Upper lobe of right lung (tissue), 1 donor: ENCODE measurements at places on chromosomes 1 and 21. TPM values are rescaled to one million over a fixed set of nuclear protein-coding genes. Genes with fewer than 3 reads are reported as not detected.

DNA sequence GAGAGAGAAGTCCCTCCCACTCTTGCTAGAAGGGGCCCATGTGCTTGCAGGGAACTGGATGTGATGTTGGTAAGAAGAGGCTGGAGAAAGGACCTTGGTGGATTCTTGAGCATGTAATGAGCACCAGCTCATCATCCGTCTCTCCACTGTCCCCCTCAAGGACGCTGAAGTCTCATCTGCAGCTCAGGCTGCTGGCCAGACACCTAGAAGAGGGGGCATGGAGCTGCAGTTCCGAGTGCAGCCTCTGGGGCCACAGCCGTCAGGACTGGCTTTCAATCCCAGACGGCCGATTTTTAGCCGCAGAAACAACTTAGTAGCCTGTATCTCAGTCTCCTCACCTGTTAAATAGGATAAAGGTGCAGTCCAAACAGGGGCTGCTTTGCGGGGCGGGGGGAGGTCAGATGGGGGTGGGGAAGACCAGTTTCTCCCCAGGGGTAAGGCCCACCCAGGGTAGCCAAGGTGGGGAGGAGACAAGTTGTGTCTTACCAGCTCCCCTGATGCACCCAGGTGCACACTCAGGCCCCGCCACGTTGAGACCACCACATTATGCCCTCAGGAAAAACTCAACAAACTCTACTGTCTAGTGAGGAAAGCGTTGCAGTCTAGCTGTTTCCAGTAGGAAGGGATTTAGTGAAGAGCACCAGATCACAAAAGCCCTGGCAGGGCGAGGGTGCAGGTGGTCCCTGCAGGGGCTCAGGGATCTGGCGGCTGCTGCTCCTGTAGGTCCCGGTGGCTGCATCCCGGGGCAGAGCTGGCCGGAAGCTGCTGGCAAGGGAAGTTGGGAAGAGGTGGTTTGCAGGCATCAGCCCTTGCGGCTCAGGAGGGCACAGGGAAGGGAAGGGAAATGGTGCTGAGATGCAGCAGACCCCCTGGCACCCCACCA, 29.5 kb downstream of the LDLRAP1 start:
- DNase-seq, result peak; percentile 74

FLG gene
- total RNA-seq, result not detected

- peak; percentile 67 for DNase-seq
Observed at GRCh38 chr1:151815716-151816327, 10.6 kb upstream of the LINGO4 start.

SLC30A2 gene
- not detected for total RNA-seq

DNA sequence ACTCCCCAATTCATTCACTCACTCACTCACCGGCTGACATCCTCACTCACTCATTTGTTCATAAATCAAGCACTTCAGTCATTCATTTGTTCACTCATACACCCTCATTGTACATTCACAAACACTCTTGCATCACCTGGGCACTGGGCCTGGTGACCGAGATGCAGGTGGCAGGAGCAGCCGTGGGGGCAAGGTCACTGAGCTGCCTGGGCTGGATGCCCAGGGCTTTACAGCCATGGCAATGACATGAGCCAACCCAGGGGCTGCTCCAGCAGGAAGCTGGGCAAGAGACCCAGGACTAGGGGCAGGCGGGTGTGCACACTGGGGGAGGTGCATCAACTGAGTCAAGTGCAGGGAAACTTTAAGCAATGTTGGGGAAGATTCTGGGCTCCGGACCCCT, 113.6 kb upstream of the IGSF21 start:
- DNase-seq, result no peak

GRCh38 chr1:27392096-27392777, at the start of gene GPR3:
GPR3 (plus strand) TSS chr1:27392622; CDS start chr1:27393799, 1,177 bp downstream.
- DNase-seq, result peak; percentile 92

- DNase-seq, result peak; percentile 67
Observed at GRCh38 chr1:25906644-25907300, 553 bp upstream of the STMN1 start.

DNA sequence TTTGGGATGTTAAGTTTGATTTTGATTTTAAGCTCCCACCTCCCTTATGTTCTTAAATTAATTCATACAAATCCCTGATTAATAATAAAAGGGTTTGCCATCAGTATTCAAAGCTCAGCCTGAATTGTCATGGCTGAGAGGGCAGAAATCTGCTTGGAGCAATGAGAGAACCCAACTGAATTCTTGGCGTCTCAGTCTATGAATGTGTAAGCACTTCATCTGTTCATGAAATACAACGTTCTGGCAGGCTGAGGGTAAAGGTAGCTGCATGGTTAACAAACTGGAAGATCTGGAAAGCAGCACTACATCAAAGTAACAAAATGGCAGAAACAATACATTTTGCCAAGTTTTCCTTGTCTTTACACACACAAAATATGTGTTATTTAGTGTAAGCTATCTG, 95.3 kb downstream of the ACBD6 start:
- no peak for DNase-seq

GRCh38 chr1:116962987-116963639, 38.4 kb upstream of the CD101 start:
- DNase-seq, result no peak

DNA sequence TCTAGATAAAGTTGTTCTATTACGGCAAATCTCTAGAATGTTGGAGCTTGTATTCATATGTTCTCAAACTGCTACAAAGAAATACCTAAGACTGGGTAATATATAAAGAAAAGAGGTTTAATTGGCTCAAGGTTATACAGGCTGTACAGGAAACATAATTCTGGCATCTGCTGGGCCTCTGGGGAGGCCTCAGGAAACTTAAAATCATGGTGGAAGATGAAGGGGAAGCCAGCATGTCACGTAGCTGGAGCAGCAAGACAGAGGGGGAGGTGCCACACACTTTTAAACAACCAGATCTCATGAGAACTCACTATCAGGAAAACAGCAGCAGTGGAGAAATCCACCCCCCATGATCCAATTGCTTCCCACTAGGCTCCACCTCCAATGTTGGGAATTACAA, 390.4 kb upstream of the ADGRL4 start:
- no peak for DNase-seq

DNA sequence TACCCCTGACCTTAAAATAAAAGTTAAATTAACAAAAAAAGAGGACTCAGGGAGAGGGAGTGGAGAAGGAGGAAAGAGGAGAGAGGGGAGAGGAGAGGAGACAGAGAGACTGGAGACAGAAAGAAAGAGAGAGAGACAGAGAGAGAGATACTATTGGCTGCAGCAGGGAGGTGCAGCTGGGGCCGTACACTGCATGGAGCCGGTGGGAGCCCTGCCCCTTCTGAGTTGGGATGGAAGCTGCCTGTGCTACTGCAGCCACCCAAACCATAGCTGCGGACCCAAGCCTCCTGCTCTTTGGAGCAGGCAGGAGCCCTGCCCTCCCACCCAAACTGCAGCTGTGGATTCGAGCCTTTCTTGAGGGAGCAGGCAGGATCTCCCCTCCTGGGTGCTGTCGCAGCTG, 32.7 kb upstream of the HP1BP3 start:
- DNase-seq, result no peak

- no peak for DNase-seq
Observed at GRCh38 chr1:25765923-25766589, 33.9 kb upstream of the SELENON start.

DNA sequence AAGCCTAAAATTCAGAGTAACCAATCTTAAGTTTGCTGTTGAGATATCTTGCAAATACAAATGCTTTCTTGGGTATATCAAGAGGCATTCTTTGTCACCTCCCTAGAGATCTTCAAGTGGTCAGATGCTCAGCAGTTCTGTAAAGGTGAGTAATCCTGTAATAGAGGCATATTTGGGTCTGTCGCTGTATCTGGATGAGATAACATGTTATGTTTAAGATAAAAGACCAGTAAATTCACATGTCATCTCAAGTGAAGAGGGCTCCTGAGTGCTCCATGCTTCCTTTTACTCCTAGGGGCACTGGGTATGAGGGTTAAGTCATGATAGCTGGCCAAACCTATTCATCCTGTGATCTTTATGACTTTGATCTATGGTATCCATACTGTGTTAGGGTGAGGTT, 7.5 kb downstream of the CR2 start:
- no peak for DNase-seq

DNA sequence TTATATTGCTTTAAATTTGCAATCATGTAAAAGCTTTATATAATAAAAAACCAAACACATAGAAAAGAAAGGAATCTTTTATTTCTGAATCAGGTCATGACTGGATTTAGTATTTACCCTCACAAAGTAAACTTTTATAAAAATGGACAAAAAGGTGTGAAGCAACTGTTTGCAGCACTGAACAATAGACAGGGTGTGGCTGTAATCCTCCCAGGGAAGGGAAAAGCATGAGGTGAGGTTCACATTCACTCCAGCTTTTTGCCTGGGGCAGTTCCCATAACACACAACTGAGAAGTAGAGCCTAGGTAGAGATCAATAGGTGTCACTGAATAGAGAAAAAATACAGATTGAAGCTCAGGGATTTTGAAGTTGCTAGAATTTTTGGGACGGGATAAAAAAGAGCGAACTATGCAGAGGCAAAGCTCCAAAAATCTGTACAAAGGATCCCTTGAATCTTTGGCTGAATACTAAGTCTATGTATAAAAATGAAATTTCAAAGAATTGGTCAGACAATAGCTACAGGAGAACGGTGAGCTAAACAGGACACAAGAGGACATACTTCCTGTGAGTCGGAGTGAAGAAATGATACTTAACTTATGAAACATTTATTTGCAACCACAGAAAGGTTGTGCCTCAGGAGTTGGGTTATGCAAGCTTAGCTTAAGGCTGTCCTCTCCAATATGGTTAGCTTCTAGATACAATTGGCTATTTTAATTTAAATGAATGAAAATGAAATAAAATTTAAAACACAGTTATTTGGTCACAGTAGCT, 162.0 kb upstream of the ZP4 start:
- no peak for DNase-seq

LAMB3 gene
- 83.3 TPM for total RNA-seq

MAP3K7CL gene
- 7.6 TPM for total RNA-seq

GRCh38 chr21:42556960-42557359, 43.3 kb downstream of the SLC37A1 start:
- peak; percentile 40 for DNase-seq

DNA sequence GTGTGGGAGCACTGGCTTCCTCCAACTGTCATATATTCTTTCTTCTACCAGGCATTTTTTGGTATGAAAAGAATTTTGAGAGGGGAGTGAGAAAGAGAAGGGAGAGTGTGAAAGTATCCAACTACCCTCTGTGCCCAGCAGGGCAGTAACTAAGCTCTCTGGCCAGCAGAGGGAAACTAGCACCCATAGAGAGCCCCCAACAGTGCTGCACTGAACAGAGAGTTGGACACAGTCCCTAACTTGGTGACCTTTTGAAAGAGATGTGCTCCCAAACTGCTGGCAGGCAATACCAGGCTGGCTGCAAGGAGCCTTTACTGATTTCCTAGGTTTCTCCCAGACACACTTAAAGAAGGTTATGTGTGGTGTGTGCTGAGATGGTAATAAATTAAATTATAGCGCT, 118.8 kb upstream of the PBX1 start:
- DNase-seq, result no peak

- no peak for DNase-seq
Observed at GRCh38 chr1:57091642-57092041, 125.8 kb upstream of the C8B start.

GRCh38 chr1:12143631-12144155, 23.1 kb upstream of the TNFRSF1B start:
- DNase-seq, result peak; percentile 89

DNA sequence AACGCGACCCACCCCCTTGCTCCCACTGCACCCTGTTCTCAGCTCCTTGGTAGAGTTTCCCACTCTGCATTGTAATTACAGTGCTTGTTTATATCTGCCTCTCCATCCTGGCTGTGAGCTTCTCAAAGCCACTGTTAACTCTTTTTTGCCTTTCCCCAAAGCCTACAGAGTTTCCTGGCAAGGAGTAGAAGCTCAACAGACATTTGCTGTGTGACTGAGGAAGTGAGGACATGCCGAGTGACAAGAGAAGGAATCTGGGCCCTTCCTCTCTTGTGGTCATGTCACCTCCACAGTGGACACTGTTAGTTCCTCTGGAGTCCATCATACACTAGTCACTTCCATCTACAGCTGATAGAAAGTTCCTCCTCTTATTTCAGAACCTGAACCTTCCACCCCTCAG, 6.1 kb upstream of the IGSF8 start:
- DNase-seq, result no peak

DNA sequence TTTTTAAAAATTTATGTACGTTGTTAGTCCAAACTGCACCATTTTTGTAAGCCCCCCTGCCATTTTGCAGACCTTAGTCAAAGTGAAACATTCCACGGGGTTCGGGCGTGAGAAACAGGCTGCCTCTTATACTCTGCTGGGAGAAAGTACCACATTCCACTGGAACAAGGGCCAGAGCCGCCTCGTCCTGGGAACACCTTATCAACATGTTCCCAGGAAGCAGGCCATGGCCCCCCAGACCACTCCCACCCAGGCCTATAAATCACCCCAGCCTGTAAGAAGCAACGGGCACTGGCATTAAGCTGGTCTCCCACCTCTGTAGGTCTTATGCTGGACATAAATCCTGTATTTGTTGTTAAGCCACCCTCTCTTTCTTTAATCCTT, 854 bp upstream of the ZRANB2 start:
- DNase-seq, result peak; percentile 65

ZNF683 gene
- 1.1 TPM for total RNA-seq

- DNase-seq, result no peak
Observed at GRCh38 chr21:35096959-35097358, 47.9 kb upstream of the RUNX1 start.

GRCh38 chr1:248837045-248837780, 811 bp upstream of the ZNF672 start:
- DNase-seq, result no peak

- DNase-seq, result no peak
Observed at GRCh38 chr1:185492089-185492825, 175.2 kb upstream of the IVNS1ABP start.

- no peak for DNase-seq
Observed at GRCh38 chr21:46641656-46642055, 6.2 kb downstream of the PRMT2 start.

- DNase-seq, result no peak
Observed at GRCh38 chr1:159832309-159832708, 5.6 kb downstream of the SLAMF8 start.

MACO1 gene
- 20.2 TPM for total RNA-seq

THEM5 gene
- not detected for total RNA-seq

DNA sequence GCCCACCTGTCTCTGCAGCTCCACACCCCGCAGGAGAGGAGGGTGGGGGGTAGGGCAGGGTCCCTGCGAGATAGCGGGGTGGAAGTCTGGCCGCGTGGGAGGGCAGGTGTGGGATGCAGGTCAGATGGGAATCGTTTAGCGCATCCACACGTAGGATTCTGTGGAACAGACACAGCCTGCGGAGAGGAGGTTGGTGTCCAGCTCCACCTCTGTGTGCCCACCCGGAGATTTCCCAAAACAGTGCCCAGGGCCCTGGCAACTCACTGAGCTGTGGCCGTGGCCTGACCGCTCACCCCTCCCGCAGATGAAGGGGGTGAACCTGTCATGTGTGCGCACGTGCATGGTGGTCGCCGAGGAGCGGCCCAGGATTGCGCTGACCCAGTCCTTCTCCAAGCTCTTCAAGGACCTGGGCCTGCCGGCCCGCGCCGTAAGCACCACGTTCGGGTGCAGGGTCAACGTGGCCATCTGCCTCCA, 46.9 kb downstream of the S100B start:
- no peak for DNase-seq

OR14K1 gene
- not detected for total RNA-seq

GRCh38 chr21:41243107-41243506, 73.5 kb upstream of the FAM3B start:
- DNase-seq, result no peak
